T-helper 1 cell (primary cell): ENCODE measurements at places on chromosomes 5 and 9.

GRCh38 chr5:122877518-122877917 lies 32.1 kb downstream of the SNX24 start:
- DNase-seq, result no peak

- DNase-seq, result no peak
Measured at GRCh38 chr5:81422671-81423070, 28.7 kb upstream of the ACOT12 start.

DNA sequence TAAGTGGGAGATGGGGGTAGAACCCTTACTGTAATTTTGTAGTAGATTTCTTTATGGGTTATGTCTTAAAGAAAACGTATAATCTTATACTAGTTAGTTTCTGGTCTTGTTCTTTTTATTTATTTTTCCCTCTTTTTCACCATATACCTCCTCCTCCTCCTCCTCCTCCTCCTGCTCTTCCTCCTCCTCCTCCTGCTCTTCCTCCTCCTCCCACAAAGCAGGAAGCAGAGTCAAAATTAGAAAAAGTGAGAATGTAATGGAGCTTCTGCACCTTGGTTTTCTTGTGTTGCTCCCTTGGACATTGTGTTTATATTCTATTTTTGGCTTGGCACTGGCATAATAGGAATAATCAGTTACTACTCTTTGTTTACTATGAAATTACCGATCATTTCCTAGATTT lies 4.5 kb downstream of the MACIR start:
- no peak for DNase-seq

- no peak for DNase-seq
Measured at GRCh38 chr5:13510616-13511015, 433.9 kb downstream of the DNAH5 start.

GRCh38 chr5:56985936-56986625 lies 34.2 kb upstream of the MIER3 start:
- DNase-seq, result no peak

GRCh38 chr5:169429044-169429443 lies 128.1 kb upstream of the SLIT3 start:
- DNase-seq, result no peak
